ENCODE measurements at places on chromosomes 16 and 17. TPM values are rescaled to one million over a fixed set of nuclear protein-coding genes. Genes with fewer than 3 reads are reported as not detected.

PHKB gene
- 70.5 TPM for polyA plus RNA-seq

DLG4 gene
- polyA plus RNA-seq = 26.1 TPM

SEC14L5 gene
- polyA plus RNA-seq = 0.66 TPM

METRN gene
- polyA plus RNA-seq = 18.3 TPM

Data from muscle of arm (tissue), 14 donors.